NCI-H2171 treated with DMSO at 0.1 percent for 48 hours (cell line): ENCODE measurements at places on chromosomes 3 and 15.
A peak's percentile ranks its signal among the peaks of the same experiment; 100 is the strongest.

DNA sequence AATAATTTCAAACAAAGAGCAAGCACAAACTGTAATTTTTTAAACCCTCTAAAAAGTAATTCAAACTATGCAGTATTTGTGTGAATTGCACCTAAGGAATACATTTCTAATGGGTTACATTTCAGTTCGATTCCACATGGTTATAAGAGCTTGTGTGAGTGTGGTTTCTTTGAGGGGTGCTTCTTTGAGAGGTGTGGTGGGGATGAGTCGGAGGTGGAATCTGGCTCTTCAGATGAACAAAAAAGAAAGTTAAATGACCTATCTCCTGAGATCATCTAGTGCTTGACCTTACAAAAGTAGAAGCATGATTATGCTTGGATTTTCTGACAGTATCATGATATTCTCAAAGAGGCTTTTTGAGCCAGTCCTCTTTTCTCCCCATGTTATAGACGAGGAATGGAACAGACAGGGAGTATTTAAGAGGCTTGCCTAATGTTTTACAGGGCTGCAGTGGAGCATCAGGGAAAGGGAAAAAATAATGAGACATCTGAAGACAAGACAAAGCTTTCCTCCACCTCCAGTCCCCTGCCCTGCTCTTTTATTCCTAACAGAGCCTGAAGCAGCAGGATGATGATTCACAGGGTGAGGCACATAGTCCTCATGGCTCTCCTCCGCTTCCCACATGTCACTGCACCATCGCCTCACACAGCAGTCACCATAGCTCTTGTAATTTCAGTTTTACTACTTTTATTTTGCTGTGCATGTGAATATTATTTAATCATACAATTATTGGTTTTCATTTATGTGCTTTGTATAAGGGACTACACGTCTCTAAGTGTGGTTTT is 82.0 kb downstream of the LYSMD4 start:
- DNase-seq, result no peak

- DNase-seq, result peak; percentile 53
Measured at GRCh38 chr15:48896869-48897814, 19.2 kb downstream of the EID1 start.

- DNase-seq, result no peak
Measured at GRCh38 chr15:90987561-90988141, 6.7 kb downstream of the PRC1 start.

DNA sequence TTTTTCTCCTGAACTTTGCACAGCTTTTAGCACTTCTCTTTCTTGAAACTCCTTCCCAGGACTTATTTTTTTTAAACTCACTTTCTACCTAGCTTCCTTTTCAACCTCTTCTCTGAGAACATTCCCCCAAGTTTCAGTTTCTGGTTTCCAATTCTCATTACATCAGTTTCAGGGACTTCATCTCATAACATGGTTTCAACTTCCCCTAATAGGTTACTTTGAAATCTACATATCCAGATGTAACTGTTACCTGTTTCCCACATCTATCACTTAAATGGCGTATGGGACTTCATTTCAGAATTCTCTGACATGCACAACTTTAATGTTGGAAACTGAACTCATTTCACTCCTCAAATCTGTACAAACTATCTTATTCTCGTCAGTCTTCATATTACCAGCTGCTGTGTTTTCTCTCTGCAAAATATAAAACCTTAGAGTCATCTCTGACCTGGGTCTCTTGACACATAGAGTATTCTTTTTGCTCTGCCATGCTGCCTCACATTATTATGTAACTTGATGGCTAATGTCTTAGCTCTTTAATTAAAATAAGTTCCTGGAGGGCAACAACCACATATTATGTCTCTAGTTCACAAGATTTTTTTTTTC is 58.4 kb downstream of the NME9 start:
- no peak for DNase-seq

GRCh38 chr3:49901366-49902339 is 2.0 kb downstream of the MST1R start:
- no peak for DNase-seq

- peak; percentile 93 for DNase-seq
Measured at GRCh38 chr3:14286887-14287500, 108.4 kb downstream of the LSM3 start.

- DNase-seq, result peak; percentile 16
Measured at GRCh38 chr15:23690450-23690852, 3.3 kb upstream of the NDN start.

GRCh38 chr3:42979044-42979972 is at the start of gene GASK1A:
Gene GASK1A (plus strand): TSS chr3:42979311. CDS start chr3:42979643, 332 bp downstream.
- no peak for DNase-seq

- no peak for DNase-seq
Measured at GRCh38 chr3:112634786-112635541, 6.0 kb downstream of the CCDC80 start.

DNA sequence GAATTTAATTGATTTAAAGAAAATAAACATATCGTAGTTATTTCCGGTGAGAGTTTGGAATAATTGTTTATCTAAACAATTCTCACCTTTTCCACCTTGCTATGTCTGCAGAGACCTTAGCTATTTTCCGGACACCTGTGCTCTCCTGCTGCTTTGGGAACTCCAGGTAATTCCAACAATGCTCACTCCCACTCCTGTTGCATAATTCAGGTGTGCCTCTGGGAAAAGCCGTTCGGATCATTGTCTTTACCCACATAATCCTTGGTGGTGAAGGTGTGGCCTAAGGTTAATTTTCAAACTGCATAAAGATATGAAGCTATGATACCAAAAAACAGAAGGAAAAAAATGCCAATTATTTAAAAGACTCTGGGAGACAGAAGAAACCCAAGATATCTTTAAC is 59.4 kb downstream of the LDHAL6B start:
- DNase-seq, result no peak
